ENCODE measurements at places on chromosomes 11 and 22. TPM values are rescaled to one million over a fixed set of nuclear protein-coding genes. Genes with fewer than 3 reads are reported as not detected.

PTPRCAP gene
- 1.3 TPM for total RNA-seq

GRCh38 chr11:122863704-122864326, 18.7 kb upstream of the JHY start:
- DNase-seq: peak; percentile 37

GRCh38 chr11:61046833-61047232, 55.5 kb upstream of the CD5 start:
- no peak for DNase-seq

DNA sequence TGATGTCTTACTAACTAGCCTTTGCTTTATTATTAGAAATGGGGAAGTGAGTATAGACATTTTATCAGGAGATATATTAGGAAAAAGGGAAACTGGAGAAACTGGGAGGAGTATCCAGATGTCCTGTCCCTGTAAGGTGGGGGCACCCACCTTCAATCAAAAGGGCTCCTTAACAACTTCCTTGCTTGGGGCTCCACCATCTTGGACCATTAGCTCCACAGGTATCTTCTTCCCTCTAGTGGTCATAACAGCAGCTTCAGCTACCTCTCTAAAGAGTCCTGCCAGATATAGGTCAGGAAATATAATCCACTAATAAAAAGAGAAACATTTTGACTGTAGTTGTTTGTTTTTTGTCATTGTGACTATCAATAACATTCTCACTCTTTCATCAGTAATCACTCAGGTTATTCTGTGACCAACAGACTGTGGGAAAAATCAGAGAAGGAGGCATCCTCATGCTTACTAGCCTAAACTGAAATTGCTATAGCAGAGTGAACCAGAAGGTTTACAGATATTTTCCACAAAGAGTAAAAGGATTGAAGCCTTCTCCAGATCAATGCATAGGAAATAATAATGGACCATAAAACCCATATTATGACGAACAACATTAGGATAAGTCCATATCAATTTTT, 10.4 kb downstream of the OR51B4 start:
- DNase-seq: peak; percentile 5

GRCh38 chr11:69788956-69789355, 13.8 kb upstream of the FGF4 start:
- DNase-seq: no peak

- DNase-seq: no peak
Measured at GRCh38 chr11:3208272-3208671, 10.3 kb downstream of the MRGPRG start.

GRCh38 chr11:72823105-72823804, 9.0 kb downstream of the ATG16L2 start:
- DNase-seq: no peak
